ENCODE measurements at places on chromosomes 4 and X.

DNA sequence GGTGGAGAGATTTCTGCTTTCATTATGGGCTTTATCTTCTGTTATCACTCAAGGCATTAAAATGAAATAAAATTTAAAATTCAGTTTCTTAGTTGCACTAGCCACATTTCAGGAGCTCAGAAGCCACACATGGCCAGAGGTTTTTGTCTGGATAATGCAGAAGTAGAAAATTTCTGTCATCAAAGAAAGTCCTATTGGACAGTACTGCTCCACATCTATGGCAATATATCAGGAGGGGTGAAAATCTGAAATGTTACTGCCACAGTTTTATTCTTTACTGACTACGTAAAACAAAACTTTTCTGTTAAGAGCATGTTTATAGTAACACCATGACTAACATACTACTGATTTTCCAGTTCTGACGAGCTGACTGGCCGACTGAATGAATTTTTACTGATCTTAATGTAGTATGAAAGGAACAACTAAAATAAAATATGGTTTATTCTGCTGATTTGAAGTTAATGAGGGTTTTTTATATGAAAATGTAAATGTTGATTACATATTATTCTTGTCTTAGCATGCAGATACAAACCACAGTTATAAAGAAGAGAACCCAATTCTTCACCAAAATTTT, 264.0 kb upstream of the HAND2 start:
- DNase-seq: no peak

DNA sequence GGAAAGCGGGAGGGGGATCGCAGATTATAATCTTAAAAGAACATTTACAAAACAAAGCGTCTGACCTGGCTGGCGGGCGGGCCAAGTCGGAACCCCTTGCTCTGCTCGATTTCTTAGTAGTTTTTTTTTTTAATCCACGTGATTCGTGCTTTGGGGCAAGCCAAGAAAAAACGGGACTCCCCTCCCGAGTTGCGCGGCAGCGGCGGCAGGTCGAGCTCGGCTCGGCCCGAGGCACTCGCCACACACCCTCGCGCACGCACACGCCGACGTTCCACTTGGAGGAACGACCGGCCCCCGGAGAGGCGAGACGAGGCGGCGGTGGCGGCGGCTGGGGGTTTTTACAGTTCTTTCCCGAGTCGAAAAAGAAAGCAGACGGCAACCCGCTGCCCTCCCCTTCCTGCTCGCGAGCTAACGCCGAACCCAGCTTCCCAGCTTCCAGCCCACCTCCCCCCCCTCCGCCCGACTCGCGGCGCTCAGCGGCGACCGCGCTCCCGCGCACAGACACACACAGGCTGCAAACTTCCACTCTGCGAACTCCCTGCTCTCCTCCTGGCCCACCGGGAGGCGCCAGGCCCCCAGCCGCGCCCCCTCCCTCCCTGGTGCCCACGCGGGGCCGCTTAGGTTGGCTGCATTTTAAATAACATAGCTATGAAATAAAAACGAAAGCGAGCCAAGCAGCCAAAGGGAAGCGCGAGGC, 1.2 kb downstream of the BCOR start:
- DNase-seq: no peak

DNA sequence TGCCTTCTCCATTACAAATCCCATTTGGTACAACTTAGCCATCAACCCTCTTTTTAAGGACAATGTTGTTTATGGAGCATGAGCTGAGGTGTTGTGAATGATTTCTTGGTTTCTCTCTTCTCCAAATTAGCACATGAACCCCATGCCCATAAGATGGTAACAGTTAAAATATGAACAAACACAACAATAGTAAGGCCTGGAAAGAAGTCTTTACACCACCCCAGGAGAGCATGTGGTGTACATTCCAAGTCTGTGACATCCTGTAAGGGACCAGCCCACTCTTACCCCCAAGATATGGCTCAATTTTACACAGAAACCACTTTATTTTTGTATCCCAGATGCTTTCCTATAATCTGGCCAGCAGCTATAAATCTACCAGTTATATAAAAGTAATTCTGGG, 226.1 kb downstream of the COX18 start:
- DNase-seq: no peak

- no peak for DNase-seq
These were observed at the start of gene C4orf36 for GRCh38 chr4:86891762-86892635. C4orf36 (minus strand) TSS chr4:86892422; CDS start chr4:86891520, 902 bp downstream.

DNA sequence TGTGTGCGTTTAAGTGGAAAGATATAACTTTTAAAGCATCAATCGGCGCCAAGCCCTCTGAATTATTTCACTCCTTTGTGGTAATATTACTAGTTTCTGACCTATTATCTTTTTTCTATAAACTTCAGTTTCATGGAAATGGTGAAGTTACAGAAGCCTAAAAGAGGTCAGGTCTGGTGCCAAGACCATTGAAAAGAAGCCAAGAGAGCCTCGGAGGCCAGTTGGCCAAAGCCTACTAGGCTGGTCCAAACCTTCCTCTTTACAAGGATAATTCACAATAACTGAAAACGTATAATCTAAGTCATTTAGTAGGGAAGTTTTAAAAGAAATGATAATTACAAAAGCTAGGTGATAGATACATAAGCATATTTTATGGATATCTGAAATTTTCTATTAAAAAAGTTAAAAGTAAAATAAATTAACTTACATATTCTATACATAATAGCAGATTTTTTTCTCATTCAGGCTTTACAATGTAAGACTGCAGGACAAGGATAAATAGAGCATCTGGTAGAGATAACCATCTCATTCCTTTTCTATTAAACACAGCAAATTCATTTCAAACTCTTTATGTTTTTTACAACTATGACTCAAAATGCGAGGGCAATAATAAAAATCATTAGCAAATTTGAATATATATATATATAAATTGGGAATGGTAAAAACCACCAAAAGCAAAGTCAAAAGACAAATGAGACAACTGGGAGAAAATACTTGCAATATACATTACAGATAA, 49.2 kb downstream of the WDFY3 start:
- no peak for DNase-seq

- DNase-seq: no peak
These were observed 226.5 kb downstream of the FBXO8 start for GRCh38 chr4:174056959-174057358.

- DNase-seq: no peak
These were observed 310.3 kb downstream of the LDB2 start for GRCh38 chr4:16588149-16588548.

GRCh38 chr4:113899271-113900070, 80.0 kb downstream of the ARSJ start:
- DNase-seq: no peak

DNA sequence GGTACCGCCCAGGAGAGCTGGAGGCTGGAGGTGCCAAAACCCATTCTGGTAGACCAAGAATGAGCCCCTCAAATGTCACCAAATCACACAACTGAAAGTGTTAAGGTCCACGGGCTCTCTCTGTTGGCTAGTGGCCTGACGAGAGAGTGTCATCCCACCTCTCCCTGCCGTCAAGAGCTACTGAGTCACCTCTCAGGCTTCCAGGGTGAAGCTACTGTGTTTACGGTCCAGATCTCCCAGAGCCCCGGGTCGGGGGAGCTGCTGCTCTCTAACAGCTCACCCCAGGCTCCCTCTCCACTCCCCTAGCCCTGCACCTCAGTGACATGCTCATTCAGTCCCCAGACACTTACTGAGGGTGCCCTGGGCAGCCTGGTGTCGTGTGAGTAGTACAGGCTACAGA, 59.2 kb downstream of the ADGRG2 start:
- DNase-seq: no peak

GRCh38 chrX:44071847-44072551, 98.8 kb upstream of the NDP start:
- DNase-seq: no peak

DNA sequence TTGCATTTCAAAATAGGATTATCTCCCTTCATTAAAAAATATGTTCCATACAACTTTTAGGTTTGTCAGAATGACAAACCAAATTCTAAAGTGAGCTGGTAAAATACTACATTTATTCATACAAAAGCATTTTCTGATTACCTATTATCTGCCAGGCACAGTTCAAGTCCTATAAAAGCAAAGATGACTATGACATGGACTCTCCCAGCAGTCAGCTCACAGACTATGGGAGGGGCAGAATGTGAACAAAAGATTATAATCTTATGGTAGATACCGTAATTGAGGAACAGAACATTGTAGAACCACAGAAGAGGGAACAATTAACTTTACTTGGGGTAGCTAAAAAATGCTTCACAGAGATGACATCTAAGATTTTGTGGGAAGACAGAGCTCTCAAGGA, 12.4 kb downstream of the PAQR3 start:
- DNase-seq: no peak

DNA sequence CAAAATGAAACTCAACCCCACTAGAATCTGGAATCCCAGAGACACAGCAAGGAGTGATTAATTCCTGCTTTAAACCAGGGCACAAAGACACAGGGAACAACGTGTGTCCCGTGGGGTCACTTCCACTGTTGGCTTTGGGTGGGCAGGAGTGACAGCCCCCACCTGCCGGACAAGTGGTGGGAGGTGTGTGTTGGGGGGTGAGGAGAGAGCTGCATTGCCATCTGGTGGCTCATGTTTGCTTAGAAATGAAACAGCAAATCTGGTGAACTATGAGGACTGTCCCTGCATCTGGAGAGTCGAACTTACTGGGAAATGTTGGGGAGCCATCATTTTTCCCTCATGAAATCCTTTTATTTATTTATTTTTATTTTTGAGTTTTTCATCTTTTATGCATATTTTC, 75.9 kb upstream of the AFAP1 start:
- no peak for DNase-seq

DNA sequence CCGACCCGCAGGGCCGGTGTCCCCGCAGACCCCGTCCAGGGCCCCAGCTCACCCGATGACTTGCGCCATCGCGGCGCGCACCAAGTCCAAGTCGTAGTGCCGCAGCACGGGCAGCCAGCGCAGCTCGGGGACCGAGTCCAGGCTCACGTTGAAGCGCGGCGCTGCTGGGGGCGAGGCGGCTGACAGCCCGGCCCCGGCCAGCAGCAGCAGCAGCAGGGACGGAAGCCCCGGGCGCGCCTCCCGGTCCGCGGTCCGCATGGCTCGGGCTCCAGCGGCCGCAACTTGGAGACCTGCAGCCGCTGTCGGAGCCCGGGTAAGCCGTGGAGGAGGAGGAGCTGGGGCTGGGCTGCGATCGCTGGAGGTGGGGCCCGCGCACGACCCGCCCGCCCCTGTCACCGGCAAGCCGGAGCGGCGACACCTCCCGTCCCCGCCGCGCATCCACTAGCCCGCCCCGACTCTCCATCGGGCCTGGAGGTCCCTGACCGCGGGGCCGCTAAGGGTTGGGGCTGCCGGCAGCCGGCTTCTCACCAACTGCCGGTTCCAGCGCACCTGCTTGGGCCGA, at the start of gene NAAA:
TSS of gene NAAA (minus strand) at position 322 of the 562 bp plus-strand sequence. CDS start at position 258, 64 bp downstream.
- DNase-seq: peak; percentile 58

DNA sequence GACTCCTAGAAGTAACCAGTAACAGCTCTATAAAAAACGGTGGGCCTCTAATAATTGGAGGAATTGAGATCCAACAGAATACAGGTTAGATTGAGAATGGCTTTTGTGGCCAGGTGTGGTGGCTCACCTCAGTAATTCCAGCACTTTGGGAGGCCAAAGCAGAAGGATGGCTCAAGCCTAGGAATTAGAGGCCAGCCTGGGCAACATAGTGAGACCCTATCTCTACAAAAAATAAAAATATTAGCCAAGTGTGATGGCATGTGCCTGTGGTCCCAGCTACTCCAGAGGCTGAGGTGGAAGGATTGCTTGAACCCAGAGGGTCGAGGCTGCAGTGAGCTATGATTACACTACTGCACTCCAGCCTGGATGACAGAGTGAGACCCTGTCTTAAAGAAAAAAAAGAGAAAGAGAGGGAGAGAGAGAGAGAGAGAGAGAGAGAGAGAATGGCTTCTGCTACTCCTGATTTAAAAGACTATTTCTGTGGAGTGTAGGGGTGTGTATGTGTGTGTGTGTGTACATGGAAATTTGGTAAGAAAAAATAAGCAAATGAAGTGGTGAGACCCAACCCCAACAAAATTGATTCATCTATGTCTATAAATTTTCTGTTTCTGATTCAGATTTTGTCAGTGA, 89.3 kb downstream of the FRMPD4 start:
- DNase-seq: no peak

GRCh38 chr4:145177906-145178538, 2.4 kb downstream of the OTUD4 start:
- DNase-seq: no peak

DNA sequence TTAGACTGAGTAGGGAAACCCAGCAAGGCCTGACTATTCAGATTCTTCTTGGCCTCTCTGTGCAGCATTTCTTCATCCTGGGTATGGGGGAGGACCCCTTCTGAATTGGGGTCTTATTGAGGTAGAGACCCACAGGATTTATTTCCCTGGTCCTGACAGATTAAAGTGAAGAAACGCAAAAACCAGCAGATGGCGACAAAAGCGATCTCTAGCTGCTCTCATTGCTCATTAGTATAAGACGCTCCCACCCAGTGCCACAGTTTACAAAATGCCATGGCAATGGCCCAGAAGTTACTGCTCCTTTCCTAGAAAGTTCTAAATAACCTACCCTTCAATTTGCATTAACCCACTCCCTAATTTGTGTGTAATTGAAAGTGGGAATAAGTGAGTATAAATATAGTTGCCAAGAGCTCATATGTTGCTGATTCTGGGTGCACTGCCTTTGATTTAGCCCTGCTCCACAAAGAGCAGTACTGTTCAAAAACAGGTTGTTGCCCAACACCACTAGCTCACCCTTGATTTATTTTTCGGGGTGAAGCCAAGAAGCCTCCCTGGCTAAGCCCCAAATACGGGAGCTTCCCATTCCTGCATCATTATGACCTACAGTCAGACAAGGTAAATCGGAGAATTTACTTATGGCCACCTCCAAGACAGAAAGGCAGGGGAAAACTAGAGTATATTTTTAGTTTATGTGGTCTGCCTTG, 3.7 kb upstream of the BEX4 start:
- peak; percentile 2 for DNase-seq

- DNase-seq: no peak
These were observed 1.5 kb downstream of the GSX2 start for GRCh38 chr4:54101190-54102041.

- no peak for DNase-seq
These were observed 670.0 kb upstream of the AMOT start for GRCh38 chrX:113510586-113510985.

GRCh38 chr4:82640540-82640939, 78.8 kb upstream of the TMEM150C start:
- no peak for DNase-seq

- DNase-seq: no peak
These were observed 14.4 kb downstream of the STK26 start for GRCh38 chrX:132037479-132037993.

DNA sequence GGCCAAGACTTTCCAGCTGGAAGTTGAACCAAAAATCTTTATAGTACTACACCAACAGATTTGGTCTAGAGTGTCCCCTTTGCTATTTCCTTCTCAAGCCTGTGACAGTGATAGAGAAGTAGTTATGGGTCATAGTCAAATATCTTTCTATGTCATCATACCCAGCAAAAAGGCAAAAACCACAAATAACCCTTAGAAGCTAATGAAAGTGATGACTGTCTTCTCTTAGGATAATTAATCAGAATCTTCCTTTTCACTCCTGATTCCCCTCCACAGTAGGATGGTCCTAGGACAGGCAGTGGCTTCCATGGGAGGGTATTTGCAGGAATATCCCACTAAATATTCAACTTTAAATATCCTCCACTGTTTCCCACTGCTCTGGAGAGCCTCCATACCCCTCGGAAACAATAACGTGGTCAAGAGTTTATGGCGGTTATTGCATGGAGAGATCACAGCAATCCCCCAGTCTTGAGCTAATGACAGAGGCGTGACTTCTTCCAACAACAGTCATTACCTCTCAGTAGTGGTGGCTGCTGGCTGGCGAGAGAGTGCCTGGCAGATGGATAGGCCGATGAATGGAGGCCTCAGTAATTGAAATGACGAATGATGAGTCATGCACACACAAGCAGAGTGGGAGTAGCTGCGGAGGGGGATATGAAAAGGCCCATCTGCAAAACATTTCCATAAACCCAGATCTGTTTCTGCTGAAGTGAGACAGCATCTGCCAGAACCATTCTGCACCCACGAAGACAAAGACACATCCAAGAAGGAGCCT, 154.9 kb downstream of the STK32B start:
- no peak for DNase-seq
